AG04450 (cell line): ENCODE measurements at places on chromosomes 5 and 9.

GRCh38 chr5:69129413-69129812, 35.6 kb downstream of the SLC30A5 start:
- DNase-seq, result peak; percentile 73

GRCh38 chr9:101400120-101400519, 1.5 kb downstream of the ZNF189 start:
- no peak for DNase-seq

DNA sequence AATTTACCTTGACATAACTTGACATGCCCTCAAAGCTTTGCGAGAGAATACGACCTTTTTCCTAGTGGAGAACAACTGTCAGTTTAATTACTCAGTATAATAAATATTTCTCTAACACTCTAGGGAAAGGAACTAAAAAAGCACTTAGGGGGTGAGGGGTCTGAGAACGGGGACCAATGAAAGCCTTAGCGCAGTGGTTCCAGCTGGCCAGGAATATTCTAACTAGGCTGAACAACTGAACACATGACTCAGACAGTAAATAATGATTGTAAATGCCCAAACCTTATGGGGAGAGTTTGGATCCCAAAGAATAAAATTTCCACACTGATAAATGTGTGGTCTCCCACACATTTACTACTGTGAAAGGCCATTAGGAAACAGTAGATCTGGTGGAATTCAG, 14.9 kb downstream of the MYO10 start:
- DNase-seq, result no peak

GRCh38 chr5:87829217-87829551, 416.5 kb upstream of the CCNH start:
- DNase-seq, result no peak

DNA sequence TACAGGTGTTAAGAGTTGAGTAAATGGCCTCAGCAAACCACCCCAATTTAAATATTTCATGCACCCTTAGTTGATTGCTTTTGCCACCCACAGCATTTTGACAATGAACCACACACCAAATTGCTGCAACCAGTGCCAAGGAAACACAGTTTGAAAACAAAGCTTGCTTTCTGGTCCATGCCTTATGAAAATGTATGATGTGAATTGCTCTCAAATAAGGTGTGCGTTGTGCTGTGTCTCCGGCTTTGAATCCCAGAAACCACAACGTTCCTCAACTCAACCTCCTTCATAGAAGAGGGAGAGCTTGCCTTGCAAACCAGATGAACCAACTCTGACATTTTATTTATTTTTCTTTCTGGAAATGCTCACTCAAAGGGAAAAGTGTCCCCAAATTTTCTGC, 762.7 kb downstream of the TLE1 start:
- DNase-seq, result no peak

DNA sequence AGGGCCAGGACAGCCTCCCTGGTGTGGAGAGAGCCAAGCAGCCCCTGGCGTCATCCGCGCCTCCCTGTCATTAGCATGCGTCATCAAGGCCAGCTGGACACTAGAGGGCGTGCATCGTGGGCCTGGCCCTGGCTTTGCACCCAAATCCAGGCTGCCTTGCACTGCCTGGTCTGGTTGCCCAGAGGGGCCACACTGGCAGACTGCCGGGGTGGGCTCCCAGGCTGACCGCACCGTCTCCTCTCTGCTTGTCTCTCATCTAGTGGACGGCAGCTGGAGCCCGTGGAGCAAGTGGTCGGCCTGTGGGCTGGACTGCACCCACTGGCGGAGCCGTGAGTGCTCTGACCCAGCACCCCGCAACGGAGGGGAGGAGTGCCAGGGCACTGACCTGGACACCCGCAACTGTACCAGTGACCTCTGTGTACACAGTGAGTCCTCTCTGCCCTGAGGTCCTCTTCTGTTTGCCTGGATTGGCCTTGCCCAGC, 29.0 kb downstream of the HK3 start:
- DNase-seq, result peak; percentile 3

DNA sequence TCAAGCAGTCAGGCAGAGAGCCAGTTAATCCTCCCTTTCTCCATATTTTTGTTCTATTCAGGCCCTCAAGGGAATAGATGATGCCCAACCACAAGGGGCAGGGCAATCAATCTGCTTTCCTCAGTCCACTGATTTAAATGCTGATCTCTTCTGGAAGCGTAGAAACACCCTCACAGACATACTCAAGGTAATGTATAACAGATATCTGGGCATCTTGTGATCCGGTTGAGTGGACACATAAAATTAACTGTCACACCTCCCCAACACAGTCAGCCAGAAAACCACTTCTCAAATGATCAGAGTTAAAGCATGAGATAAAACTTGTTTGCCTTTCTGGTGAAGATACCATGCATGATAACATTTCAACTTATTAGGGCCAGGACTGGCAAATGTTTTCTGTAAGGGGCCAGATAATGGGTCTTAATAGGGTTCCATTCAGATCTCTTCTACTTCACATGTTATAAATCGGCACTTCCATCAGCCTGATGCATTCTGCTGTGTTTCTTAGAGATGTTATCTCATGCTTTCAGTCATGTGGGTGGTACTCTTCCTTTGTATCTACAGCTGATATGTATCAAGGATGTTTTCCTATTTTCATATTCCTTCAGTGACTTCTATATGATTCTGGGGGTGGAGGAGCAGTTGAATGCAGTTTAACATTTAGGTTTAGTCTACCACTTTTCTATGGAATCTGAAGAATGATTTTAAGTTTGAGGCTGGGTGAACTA, 58.9 kb upstream of the CNTLN start:
- no peak for DNase-seq

- no peak for DNase-seq
These were observed at the start of gene MAPK9 for GRCh38 chr5:180291943-180292831. MAPK9 (minus strand) TSS chr5:180292083; CDS start chr5:180280561, 11,522 bp downstream.

DNA sequence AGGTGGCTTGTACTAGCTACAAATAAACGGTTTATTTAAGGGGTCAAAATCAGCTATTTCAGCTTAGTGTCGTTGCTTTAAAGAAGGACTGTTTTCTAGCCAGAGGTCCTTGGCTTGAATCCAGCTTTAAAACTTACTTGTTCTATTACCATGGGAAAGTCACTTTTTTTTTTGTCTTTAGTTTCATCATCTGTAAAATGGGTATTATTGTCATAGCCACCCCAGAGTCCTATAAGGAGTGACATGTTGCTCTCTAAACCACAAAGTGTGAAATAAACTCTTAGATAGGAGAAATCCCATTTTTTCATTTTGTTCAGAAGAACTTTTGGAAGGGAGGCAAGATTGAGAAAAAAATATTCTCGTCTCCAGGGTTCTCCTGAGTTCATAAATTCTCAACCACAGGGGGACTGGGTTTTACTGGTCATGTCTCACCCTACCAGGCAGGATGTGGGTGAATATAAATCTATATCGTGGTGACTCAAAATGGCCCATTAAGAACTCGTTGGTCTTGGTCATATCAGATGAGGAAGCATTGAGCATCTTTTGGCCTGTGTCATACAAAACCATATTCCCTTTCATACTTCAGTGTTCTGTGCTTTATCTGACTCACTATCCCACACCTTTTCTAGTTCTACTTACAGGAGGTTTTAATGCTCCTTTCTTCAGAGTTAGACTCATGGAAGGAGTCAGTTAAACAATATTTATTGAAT, 202.7 kb upstream of the NR3C1 start:
- DNase-seq, result no peak
